ENCODE measurements at places on chromosomes 3 and 15.

GRCh38 chr15:81163961-81164800 lies 30.1 kb downstream of the CFAP161 start:
- no peak for DNase-seq

DNA sequence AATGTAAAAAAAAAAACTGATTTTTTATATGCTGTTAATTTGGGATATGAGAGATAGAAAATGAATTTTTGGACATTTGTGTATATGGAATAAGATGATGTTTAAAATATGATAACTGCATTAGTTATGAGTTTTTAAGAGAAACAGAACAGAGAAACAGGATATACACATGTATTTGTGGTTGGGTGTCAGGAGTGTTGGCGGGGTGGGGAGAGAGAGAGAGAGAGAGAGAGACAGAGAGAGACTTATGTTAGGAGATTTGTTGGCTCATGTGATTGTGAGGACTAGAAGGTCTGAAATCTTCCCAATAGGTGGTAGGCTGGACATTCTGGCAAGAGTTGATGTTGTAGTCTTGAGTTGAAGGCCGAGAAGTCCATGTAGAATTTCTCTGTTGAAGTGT lies 1121.6 kb upstream of the GBE1 start:
- DNase-seq = no peak

GRCh38 chr3:10354361-10355015 lies 33.6 kb upstream of the SEC13 start:
- DNase-seq = no peak

DNA sequence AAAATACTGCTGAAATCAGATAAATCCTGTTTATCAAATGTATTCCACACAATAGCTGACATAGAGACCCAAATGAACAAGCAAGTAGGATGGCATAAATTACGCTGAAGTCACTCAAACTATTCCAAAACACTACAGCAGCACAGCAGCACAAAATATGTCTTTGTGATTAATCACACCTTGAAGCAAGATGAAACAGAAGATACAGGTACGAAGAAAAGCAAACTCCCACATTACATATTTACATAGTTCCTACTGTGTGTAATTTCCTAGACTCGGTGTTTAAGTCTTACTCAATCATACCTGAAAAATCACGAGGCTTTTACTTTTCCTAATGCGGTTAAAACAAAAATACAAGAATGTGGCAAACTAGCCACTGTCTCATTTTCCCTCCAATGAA lies 38.3 kb downstream of the CHSY1 start:
- no peak for DNase-seq

- DNase-seq = no peak
Observed at GRCh38 chr3:126664591-126665214, 9.8 kb upstream of the TXNRD3 start.

GRCh38 chr15:56994280-56994679 lies 75.8 kb downstream of the TCF12 start:
- no peak for DNase-seq

DNA sequence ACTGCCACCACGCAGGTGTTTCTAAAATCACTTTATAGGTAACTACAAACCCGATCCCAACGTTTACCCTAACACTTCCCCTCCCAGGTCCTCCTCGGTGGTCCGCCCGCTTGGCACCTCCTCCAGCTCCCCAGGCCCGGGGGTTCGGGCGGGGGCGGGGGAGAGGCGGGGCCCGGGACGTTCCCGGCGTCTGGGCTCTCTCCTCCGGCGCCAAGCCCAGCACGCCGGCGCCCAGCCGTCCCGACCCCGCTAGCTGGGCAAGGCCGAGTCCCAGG lies 562 bp downstream of the CGGBP1 start:
- no peak for DNase-seq

DNA sequence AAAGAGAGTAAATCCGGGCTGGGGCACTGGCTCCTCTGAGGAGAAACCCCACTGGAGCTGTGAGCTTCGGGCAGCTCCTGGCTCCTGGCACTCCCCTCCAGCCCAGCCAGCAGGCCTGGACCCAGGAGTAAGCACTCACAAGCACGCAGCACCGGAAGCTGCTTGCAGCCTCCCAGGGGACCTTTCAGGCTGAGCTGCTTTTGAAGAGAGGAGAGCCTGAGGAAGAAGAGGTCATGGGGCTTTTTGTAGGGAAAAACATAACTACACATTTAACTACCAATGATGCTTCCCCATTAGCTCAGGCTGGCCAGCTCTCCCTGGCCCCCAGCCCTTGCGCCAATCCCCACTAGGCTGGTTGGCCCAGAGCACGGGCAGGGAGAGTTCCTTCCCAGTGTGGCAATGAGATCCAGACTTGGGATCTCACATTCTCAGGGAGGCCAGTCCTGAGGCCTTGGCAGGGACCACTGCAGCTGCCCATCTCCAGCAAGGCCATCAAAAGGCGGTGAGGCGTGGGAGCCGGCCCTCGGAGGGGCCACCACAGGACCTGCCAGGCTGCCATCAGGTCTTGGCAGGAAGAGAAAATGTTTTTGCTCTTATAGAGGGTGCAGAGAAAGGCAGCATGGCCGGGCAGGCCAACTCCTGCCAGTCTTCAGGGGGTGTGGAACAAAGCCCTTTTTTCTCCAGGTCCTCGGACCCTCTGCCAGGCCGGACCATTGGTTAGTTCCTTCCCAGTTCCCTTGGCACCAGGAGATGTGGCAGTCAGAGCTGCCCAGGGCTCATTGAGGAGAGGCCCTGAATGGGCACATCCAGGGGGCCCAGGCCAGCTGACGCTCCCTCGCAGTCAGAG lies 41.5 kb upstream of the MFGE8 start:
- DNase-seq = peak; percentile 75

DNA sequence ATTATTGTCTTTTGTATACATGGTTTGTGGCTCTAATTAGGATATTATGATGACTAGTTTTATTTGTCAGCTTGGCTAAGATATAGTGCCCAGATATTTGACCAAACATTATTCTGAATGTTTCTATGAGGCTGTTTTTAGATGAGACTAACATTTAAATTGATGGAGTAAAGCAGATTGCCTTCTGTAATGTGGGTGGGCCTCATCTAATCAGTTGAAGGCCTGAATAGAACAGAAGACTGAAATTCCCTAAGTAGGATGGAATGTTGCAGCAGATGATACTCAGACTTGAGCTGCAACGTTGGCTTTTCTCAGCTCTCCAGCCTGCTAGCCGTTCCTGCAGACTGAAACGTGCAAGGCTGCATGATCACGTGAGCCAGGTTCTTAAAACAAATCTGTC lies 546.5 kb downstream of the EDEM1 start:
- DNase-seq = no peak

- no peak for DNase-seq
Observed at GRCh38 chr3:5585085-5585484, 397.6 kb downstream of the EDEM1 start.

DNA sequence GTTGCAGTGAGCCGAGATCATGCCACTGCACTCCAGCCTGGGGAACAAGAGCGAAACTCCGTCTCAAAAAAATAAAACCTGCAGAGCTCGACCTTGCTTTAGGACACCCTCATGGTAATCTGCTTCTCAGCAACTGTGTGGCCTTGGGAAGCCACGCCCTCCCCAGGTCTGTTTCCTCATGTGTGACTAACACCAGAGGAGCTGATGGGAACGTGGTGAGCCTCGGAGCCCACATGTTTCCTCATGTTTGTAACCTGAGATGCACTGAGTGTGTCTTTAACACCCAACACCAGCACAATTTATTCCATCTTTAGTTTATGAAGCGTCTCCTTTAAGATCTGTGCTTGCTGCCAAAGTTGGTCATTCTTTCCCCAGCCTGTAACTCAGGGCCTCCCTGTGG lies 142.8 kb downstream of the OCA2 start:
- peak; percentile 23 for DNase-seq

- DNase-seq = no peak
Observed at GRCh38 chr3:125232401-125232800, 19.9 kb upstream of the SLC12A8 start.

DNA sequence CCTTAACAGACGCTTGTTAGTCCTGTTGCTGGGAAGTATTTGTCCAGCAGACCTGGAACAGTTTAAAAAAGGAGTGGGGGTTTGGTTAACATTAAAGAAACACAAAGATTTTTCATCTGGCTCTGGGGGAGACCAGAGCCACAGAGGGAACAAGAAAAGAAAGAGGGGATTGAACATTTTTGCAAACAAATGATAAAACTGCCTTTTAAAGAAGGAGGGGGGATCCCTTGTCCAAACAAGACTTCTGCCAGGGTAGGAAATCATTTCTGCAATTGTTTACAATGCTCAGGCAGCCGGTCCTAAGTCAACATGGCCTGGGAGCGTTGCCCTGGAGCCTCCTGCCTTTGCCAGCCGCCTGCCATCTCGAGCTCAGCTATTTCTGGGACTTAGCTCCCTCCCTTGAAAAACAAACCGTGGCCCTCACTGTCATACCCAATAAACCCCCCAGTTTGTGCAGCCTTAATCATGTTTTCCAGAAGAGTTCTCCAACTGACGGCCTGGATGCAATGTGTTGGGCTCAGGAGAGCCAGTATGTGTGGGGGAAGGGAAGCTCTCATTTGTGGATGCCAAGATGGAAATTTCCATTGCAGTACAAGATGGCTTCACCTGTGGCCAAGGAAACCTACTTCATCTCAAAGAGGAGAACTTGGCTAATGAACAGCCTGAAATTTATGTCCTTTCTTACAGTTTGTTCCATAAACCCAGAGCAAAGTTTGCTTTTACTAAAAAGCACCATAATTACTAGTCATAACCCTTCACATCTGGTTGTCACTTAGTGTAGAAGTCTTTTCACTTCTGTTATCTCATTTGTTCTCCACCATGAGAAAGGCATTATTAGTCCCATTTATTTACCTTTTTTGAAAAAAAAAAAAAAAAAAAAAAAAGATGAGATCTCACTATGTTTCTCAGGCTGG lies 75.9 kb upstream of the RNU6-1 start:
- no peak for DNase-seq
